ENCODE measurements at places on chromosomes 2 and 18. TPM values are rescaled to one million over a fixed set of nuclear protein-coding genes. Genes with fewer than 3 reads are reported as not detected.

DNA sequence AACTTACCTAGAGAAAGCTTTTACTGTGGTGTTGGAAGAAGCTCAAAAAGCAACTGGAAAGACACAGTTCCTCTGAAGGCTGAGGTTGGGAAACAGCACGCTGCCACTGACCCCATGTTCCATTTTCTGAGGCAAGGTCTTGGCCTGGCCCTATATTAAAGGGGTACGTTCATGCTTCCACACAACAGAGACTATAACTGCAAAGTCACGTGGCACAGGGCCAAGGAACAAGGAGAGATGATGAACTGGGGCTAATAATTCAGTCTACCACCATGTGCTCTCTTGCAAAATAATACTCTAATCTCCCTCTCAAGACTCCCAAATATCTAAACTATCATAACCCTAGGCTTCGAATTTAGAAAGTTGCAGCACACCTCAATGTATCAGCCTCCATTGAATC lies 381.6 kb downstream of the DSEL start:
- H3K36me3 ChIP-seq: no peaks in the 10 kb centered on the region
- no peak overlapping the region for H3K27ac ChIP-seq
- no peak overlapping the region for H3K4me3 ChIP-seq

- no peaks in the 10 kb centered on the region for H3K36me3 ChIP-seq
- H3K27me3 ChIP-seq: no peaks in the 10 kb centered on the region
- no peak overlapping the region for H3K27ac ChIP-seq
- H3K4me3 ChIP-seq: no peak overlapping the region
- peaks cover 9% of the 10 kb centered on the region for H3K4me1 ChIP-seq
- DNase-seq: no peak
Measured at GRCh38 chr18:51164761-51165281, 32.7 kb downstream of the MEX3C start.

DNA sequence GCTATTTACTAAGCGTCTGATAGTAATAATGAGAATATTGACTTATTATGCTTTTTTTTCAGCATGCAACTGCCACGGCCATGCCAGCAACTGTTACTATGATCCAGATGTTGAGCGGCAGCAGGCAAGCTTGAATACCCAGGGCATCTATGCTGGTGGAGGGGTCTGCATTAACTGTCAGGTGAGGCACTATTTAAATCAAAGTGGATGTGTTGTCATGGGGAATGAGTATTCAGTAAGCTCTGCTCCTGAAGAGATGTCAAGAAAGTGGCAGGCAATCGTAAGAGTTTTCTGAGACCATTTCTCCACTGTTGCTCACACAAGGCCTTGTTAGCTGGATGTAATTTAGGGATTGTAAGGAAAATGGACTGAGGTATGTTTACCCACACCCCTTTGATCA lies 74.1 kb downstream of the LAMA3 start:
- no peaks in the 10 kb centered on the region for H3K27me3 ChIP-seq
- DNase-seq: no peak
- no peak overlapping the region for H3K4me3 ChIP-seq
- no peak overlapping the region for H3K27ac ChIP-seq
- no peaks in the 10 kb centered on the region for H3K36me3 ChIP-seq

- peaks cover 77% of the 10 kb centered on the region for H3K36me3 ChIP-seq
- no peak overlapping the region for H3K4me3 ChIP-seq
- H3K27ac ChIP-seq: no peak overlapping the region
Measured at GRCh38 chr2:47034973-47035609, 119.5 kb upstream of the MCFD2 start.

- no peak overlapping the region for H3K27ac ChIP-seq
- H3K4me3 ChIP-seq: no peak overlapping the region
- no peaks in the 10 kb centered on the region for H3K27me3 ChIP-seq
- DNase-seq: no peak
Measured at GRCh38 chr2:109000738-109001137, 11.7 kb upstream of the EDAR start.

GRCh38 chr2:28516950-28517349 lies 21.1 kb downstream of the PLB1 start:
- no peak overlapping the region for H3K27ac ChIP-seq
- no peaks in the 10 kb centered on the region for H3K36me3 ChIP-seq
- no peak for DNase-seq
- H3K4me1 ChIP-seq: no peaks in the 10 kb centered on the region
- H3K27me3 ChIP-seq: no peaks in the 10 kb centered on the region
- no peak overlapping the region for H3K4me3 ChIP-seq

DNA sequence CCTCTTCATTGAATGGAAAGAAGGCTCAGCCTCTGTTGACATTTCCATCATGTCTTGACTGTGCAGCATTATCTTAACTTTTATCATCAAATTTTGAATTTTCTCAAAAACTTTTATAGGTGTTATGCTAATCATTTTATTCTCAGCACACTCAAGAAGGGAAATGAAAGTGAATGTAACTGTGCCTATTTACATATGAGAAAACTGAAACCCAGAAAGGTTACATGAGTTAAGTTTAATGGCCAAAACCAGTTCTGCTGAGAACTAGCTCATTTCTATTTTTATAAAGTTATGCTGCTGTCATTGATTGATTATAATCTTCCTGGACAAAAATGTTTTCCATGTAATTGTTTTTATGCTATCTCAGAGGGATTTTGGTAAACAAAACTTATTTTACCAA lies 618.8 kb upstream of the NRXN1 start:
- H3K4me3 ChIP-seq: no peak overlapping the region
- no peaks in the 10 kb centered on the region for H3K27me3 ChIP-seq
- H3K36me3 ChIP-seq: no peaks in the 10 kb centered on the region
- DNase-seq: no peak
- no peaks in the 10 kb centered on the region for H3K4me1 ChIP-seq
- H3K27ac ChIP-seq: no peak overlapping the region

- H3K4me3 ChIP-seq: no peak overlapping the region
- H3K27ac ChIP-seq: no peak overlapping the region
- no peaks in the 10 kb centered on the region for H3K36me3 ChIP-seq
- no peak for DNase-seq
- no peaks in the 10 kb centered on the region for H3K27me3 ChIP-seq
- H3K4me1 ChIP-seq: no peaks in the 10 kb centered on the region
Measured at GRCh38 chr2:169743549-169743948, 9.9 kb downstream of the KLHL23 start.

BMPR2 gene
- polyA plus RNA-seq: 2.3 TPM

NTSR2 gene
- polyA plus RNA-seq: not detected

MYCN gene
- not detected for polyA plus RNA-seq

LAMA3 gene
- polyA plus RNA-seq: not detected

PPP4R3B gene
- polyA plus RNA-seq: 76.7 TPM

IL36B gene
- not detected for polyA plus RNA-seq

MC2R gene
- not detected for polyA plus RNA-seq

TCF23 gene
- not detected for polyA plus RNA-seq

CACNB4 gene
- polyA plus RNA-seq: not detected

Measured in CD4-positive, alpha-beta memory T cell (primary cell).